ENCODE measurements at places on chromosomes 3 and 15. TPM values are rescaled to one million over a fixed set of nuclear protein-coding genes. Genes with fewer than 3 reads are reported as not detected.

The ARPIN gene
- 5.1 TPM for total RNA-seq

The CAPN3 gene
- total RNA-seq, result 4.6 TPM

The GNAT1 gene
- total RNA-seq, result not detected

The GABRR3 gene
- total RNA-seq, result not detected

The FHIT gene
- total RNA-seq, result 3.8 TPM

The WNT5A gene
- 11.9 TPM for total RNA-seq

The CCDC54 gene
- not detected for total RNA-seq

The SPTBN5 gene
- 0.34 TPM for total RNA-seq

The COX5A gene
- total RNA-seq, result 75.4 TPM

The OR4F6 gene
- total RNA-seq, result not detected

The LYSMD2 gene
- 8.0 TPM for total RNA-seq

The TRIM71 gene
- total RNA-seq, result under 0.01 TPM

The CFAP100 gene
- total RNA-seq, result not detected

The CRABP1 gene
- total RNA-seq, result not detected

Measured in nasal cavity respiratory epithelium epithelial cell of viscerocranial mucosa (primary cell).